ENCODE measurements at places on chromosomes 4 and X.

DNA sequence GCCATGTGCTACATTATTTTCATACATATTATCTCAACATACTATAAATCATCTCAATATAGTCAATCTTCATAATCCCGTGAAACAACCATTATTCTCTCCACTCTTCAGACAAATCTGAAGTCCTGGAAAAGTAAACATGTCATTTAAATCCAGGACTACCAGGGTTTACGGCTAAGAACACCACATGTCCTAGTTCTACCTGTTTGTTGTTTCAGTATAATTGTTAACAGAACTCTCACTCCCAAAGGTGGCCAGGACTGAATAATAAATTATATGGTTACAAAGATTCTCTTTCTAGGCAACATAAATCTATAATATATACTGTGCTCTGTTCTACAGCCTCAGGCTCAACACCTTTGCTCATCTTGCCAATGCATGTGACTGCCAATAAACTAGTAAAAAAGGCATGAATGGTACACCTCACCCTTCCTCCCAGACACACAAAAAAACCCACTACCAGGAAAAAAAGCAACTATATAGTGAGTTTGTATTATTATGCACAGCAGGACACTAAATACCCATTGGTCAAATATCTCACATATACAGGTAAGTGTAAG is 20.1 kb downstream of the EIF4E start:
- no peak for DNase-seq

- no peak for DNase-seq
Measured at GRCh38 chrX:110915111-110915510, 119.5 kb upstream of the CHRDL1 start.

GRCh38 chr4:184590196-184590595 is 59.1 kb downstream of the CASP3 start:
- DNase-seq: no peak

- no peak for DNase-seq
Measured at GRCh38 chr4:147539959-147540358, 59.1 kb downstream of the EDNRA start.

DNA sequence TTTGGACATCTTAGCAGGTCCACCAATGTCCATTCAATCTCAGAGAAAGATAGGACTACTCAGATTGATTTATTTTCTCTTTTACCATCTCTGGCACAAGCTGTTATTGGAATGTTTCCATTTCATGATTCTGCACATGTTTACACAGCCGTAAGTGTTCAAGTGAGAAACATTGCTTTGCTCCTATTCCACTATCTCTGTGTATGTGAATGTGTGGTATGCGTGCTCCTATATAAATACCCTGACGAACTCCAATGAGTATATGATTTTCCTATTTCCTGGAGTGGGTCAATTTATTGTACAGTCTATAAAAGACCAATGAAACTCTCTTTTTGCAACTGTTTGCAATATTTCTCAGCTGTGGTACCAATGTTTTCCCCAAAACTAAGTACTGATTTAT is 221.0 kb upstream of the GALNT7 start:
- DNase-seq: no peak

All from stimulated activated CD4-positive, alpha-beta T cell treated with anti-CD3 and anti-CD28 coated beads, TNF-alpha, amount 100 ng/mL, for 24 hours (primary cell).